Stimulated activated CD4-positive, alpha-beta T cell treated with anti-CD3 and anti-CD28 coated beads, Interleukin-12 subunit alpha, Interleukin-12 subunit beta, amount 100 ng/mL, for 48 hours (primary cell): ENCODE measurements at places on chromosomes 16 and 17.
A peak's percentile ranks its signal among the peaks of the same experiment; 100 is the strongest.

DNA sequence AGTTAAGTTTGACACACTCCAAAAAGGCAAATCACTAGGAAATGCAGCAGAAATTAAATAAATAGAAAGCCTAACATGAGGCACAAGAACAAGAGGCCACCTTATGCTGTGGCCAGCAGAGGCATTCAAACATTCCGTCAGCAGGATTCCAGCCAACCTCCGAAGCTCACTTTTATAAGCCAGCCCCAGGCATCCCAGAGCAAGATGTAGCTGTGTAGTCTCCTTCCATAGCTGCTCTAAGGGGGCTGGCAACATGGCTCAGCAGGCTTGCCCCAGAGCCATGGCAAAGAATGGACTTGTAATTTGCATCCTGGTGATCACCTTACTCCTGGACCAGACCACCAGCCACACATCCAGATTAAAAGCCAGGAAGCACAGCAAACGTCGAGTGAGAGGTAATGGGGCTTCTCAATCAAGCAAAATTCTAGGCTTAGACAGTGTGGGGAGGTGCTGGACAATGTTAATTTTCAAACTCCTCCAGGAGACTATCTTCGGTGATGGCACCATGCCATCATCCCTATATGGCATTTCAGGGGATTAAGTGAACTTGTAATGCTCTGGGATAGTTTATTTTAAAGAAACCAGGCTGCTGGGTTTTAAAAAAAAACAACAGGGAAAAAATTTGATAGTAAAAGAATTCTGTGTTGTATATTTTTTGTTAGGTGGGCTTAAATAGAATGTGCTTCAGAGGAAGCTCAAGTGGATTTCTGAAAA, at the start of gene CLEC3A:
Gene CLEC3A, plus strand, starts transcription at position 202 of the 714 bp plus-strand sequence. Its CDS starts 79 bp downstream, at position 281.
- DNase-seq = no peak

DNA sequence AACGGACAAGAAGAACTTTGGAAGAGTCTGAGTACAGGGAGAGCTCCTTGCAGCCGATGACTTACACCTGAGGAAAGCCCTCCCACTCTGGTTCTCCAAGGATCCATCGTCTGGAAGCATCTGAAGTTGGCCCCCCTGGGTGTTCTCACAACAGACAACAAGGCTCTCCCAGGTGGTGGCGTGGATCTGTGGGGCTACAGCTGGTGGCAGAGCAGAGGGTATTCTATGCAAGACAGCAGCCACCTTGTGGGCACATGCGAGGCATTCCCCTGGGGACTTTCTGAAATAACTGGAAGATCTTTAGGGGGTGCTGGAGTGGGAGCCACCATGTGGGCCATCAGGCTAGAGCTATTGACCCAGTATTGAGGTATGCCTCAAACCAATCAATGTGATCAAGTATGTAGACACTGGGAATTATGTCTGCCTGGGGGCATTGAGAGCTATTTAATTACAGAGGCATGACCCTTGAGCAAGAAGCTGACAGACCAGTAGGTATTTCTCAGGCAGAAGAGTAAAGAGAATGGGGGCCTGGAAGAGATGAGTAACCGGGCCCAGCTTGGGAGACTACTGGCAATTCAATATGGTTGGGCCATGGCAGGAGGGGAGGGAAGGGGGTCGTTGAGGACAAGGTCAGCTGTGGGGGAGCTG, 6.9 kb upstream of the KRT19 start:
- no peak for DNase-seq

DNA sequence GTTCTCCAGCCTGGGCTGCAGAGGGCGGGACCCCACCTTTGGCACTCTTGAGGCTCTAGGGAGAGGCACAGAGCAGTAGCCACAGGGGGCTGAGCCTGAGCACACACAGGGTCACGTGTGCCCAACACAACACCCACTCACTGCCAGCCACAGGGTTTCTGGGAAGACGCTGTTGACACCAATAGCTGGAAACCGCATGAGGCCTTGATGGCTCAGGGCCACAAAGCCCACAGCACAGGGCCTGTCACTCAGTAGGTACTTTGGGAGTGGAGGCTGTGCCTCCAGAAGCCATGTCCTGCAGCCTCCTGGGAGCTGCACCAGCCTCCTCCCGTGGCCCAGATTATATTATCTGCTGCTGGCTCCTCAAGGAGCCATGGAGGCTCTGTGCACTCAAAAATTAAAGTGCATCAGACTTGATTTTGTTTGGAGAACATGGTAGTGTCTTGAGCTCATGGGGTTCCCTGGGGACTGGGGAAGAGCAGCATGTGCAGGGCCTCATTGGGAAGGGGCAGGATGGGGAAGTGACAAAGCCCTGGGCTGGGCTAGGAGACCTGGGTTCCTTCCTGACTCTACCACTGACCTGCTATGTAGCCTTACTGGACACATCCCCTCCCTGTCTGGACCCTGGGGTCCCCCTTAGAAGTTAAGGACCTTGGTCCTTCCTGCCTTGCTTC, 12.5 kb upstream of the SREBF1 start:
- peak; percentile 91 for DNase-seq

DNA sequence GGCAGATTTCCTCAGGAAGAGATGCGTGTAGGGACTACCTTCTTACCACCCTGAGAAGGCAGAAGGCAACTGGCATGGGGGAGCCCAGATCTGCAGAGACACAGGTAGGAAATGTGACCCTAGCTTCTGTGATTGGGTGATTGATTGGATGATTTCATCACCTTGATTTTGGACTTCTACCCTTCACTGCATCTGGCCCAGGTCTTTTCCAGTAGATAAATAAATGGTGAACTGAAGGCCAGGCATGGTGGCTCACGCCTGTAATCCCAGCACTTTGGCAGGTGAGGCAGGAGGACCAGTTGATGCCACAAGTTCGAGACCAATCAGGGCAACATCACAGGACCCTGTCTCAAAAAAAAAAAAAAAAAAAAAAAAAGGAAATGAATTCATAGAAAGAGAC, 14.7 kb upstream of the SMURF2 start:
- DNase-seq = no peak

GRCh38 chr17:44775136-44775837, 16.5 kb downstream of the ADAM11 start:
- DNase-seq = peak; percentile 97

DNA sequence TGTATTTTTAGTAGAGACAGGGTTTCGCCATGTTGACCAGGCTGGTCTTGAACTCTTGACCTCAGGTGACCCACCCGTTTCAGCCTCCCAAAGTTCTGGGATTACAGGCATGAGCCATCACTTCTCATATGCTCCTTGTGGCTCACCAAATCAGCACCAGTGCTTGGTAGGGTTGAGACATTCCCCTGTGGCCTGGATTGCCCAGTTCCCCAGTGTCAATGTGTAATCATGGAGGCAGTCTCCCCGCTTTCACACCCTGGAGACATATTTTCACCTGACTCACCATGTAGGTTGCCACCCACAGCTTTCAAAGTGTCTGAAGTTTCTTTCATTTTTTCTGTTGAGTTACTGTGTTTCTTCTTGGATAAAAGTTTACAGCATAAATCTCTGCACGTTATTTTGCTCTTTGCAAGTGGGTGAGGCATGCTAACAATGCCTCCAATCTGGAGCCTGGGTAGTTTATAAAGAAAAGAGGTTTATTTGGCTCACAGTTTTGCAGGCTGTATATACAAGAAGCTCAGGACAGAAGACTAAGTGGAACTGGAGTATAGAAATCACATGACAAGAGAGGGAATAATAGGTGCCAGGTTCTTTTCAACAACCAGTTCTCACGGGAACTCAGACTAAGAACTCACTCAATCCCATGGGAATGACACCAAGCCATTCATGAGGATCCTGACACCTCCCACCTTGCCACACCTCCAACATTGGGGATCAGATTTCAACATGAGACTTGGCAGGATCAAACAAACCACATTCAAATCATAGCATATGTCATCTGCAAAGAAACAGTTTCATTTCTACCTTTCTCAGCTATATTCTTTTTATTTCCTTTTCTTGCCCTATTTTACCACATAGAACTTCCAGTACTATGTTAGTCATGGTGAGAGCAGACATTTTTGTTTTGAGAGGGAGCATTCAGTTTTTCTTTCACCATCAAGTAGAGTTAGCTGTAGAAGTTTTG, 113.2 kb downstream of the PHKB start:
- DNase-seq = peak; percentile 29

GRCh38 chr16:68269793-68270192, 5.5 kb downstream of the SLC7A6 start:
- DNase-seq = no peak

GRCh38 chr16:31713945-31714902, 159.4 kb upstream of the ZNF267 start:
- DNase-seq = no peak

DNA sequence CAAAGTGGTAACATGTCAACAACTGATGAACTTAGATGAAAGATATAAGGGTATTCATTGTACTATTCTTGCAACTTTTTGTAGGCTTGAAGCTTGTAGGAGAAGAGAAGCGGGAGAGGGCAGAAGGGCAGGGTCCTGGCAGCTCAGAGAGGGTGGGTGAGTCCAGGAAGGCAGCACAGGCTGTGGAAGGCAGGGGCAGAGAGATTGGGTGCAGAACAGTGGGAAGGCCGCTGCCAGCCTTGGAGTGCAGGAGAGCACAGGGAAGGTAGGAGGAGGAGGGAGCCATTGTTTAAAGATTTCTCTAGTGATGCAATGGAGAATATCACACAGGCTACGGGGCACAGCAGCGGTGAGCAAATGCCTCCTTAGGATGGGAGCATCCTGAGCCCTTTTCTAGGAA, 104.3 kb downstream of the N4BP1 start:
- DNase-seq = no peak

GRCh38 chr17:17235212-17236174, 1.5 kb downstream of the FLCN start:
- no peak for DNase-seq

DNA sequence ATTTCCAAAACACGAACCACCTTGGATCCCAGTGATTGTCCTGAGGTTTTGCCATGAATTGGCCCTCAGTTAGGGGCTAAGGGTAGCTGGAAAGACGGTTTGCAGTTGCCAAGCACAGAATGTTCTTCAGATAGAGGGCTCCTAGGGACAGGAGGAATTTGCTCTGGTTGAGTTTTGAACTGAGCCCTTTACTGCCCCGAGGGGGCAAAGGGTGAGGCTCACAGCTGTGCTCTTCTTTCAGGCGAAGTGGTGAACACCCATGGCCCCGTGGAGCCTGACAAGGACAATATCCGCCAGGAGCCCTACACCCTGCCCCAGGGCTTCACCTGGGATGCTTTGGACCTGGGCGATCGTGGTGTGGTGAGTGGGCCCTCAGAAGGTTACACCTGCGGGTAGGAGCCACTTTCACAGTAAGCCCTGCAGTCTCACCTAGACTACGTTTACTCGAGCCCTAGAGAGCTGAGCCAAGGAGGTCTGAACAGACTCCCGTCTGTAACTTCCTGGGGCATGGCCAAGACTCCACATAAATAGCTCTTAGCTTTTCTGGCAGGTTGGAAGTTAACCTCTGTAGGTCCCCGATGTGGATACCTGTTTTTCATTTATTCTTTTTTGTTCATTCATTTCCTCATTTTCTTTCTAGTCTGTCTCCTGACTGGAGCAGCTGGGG, 32.5 kb downstream of the NMT1 start:
- no peak for DNase-seq

- no peak for DNase-seq
Measured at GRCh38 chr17:6496116-6496481, 51.8 kb downstream of the PIMREG start.

DNA sequence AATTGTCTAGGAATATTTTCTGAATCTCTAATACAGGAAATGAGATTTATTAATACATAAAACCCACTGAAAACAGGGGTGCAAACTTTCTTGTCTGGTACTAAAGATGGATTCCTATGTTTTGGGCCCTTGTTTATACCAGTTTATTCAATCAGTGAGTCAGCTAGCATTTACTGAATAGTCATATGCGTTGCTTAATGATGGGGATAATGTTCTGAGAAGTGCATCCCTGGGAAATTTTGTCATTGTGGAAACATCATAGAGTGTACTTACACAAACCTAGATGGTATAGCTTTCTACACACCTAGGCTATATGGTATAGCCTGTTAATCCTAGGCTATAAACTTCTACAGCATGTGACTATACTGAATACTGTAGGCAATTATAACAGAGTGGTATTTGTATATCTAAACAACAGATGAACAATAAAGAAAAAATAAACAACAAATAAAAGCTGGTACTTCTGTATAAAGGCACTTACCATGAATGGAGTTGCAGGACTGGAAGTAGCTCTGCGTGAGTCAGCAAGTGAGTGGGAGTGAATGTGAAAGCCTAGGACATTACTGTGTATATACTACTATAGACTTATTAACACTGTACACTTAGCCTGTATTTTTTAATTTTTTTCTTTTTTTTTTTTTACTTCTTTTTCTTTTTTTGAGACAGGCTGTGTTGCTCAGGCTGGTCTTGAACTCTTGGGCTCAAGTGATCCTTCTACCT, 63.7 kb downstream of the SIAH1 start:
- DNase-seq = no peak

DNA sequence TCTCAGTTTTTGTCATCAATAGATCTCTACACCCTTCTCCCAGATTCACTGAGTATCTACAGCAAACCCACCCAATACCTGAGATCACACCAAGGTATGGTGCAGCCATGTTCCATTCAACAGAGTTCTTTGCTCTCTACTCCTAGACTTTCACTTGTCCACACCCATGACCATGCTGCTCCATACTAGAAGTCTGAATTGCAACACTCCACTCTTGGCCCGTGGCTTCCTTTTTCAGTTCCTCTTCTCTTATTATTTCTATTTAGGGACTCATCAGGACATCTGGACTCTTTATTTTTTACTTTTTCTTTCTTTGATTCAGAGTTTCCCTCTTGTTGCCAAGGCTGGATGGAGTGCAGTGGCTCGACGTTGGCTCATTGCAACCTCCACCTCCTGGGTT, 37.1 kb downstream of the YWHAE start:
- DNase-seq = no peak

- no peak for DNase-seq
Measured at GRCh38 chr16:53773881-53774280, 69.9 kb downstream of the FTO start.

GRCh38 chr16:88928405-88929090, 48.5 kb downstream of the CBFA2T3 start:
- DNase-seq = no peak

DNA sequence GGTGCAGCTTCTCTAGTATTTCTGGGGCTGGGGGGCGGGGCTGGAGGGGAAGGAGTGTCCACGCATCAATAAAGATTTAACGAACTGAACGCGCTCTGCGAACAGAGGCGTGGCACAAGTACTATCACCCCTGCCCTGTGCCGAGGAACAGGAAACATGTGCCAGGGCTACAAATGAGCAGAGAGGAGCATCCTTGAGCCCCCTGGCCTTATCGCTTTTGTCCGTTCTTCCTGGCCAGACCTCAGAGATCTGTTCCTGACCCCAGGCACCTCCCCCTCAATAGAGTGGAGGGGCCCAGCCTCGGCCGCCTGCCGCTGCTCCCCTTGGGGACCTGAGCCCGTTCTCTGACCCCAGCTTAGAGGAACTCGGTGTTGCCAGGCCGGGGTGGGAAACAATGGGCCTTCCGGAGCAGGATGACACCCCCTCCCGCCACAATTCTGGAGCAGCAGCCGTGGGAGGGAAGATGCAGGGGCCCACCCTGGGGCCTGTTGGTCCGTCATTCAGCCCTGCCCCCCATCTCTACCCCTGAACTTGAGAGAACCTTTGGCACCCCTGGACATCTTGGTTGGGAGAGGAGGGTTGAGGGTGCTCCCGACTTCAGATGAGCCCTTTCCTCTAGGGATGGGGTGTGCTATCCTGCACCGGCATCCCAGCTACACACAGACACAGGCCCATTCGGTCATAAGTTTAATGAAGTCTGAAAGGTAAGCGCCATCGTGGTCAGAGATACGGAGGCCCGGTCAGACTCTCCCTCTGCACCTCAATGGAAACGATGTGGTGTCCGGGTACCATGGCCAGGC, 1.1 kb downstream of the NAA38 start:
- no peak for DNase-seq
